Stimulated activated CD4-positive, alpha-beta T cell treated with anti-CD3 and anti-CD28 coated beads, Interleukin-4, amount 100 ng/mL, for 48 hours (primary cell): ENCODE measurements at places on chromosomes 12 and 14.

DNA sequence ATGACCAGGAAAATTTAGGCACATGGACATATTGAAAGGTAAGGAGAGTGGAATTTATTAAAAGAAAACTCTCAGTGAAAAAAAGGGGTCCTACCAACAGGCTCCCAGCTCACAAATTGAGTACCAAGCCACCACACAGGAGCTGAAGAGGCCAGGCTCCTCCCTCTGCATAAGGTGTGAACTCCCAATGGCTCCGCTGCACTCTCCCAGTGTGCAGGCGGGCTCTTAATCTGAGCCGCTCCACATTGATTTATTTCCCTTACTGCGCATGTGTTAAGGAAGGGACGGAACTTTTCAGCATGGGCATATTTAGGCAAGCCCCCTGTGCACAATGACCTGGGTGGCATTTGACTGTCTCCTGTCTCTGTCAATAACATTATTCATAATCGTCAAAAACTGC is 68.6 kb upstream of the PLEKHG7 start:
- DNase-seq = no peak

DNA sequence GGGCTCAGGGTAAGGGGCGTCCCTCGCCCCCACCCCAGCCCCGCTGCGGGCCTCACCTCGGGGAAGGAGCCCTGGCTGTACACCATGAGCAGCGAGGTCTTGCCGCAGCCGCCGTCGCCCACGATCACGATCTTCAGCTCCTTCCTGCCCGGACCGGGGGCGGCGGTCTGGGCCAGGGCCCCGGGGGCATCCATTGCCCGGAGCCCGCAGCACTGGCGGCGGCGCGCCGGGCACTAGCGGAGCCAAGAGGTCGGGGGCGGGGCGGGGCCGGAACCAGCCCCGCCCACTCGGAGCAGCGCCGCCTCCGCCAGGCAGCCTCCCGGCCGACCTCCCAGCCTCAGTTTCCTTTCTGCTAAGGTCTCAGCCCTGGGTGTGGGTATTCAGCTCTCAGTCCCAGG is at the start of gene RHOF:
RHOF (minus strand) TSS at position 249 of the 398 bp plus-strand sequence; CDS start at position 194, 55 bp downstream.
- DNase-seq = no peak

GRCh38 chr12:64059685-64060084 is 162.4 kb downstream of the KICS2 start:
- DNase-seq = no peak

GRCh38 chr12:6066651-6067050 is 57.8 kb downstream of the VWF start:
- no peak for DNase-seq

DNA sequence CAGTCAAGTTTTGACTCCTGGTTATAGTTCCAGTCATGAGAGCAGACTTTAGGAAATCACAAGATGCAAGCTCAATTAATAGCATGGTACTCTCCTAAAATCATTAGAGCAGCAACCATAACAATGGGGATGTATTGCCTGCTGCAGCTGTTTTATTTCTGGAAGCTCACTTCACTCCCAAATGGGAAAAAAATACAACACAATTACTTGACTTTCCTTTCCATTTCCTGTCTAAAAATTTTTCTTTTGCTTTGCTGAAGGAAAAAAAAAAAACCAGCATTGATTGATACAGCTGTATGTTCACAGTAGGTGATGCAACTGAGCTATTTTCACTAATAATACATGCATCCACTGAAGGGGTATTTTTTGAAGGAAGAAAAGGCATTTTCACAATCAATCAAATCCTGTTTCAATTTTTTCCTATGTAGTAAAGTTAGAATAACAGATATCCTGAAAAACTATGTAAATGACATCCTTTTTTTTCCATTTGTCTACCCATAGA is 143.9 kb upstream of the NOVA1 start:
- DNase-seq = no peak

- DNase-seq = no peak
Measured at GRCh38 chr12:62164036-62164435, 96.2 kb upstream of the USP15 start.

GRCh38 chr12:2794191-2794735 is 507 bp upstream of the FKBP4 start:
- peak; percentile 18 for DNase-seq

DNA sequence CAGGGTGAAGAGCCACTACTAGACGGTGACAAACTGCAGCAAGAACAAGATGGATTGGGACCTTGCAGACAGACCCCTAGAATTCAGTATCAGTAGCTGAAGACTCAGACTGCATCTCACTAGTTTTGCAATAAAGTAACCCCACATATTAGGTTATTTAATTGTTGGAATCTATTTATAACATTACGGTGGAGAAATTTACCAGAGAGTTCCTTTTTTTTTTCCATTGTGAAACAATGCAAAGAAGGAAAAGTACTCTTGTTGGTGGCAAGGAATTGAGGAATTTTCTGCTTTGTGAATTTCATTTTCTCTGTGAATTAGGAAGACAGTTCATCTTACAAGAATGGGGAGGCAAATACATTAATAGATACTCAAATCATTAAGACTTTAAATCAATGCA is 185.7 kb upstream of the PPFIA2 start:
- DNase-seq = no peak

DNA sequence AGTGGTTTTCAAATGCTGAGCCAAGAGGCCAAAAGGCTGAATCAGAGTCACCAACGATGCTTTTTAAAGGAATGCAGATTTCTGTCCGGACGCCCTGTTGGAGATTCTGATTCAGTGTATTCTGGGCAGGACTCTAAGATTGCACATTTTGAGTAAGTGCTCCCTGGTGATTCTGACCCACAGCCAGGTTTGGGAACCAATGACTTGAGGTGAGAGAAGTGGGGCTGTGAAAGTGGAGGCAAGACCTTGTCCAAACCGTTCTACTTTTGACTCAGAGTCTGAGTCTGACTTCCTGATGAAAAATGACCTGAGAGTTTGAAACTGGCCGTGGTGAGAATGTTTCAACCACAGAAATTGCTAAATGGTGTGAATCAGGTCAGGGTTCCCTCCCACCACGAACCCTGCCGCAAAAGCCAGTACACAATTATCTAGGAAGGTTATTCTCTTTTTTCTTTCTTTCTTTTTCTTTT is 90.2 kb downstream of the NTN4 start:
- peak; percentile 3 for DNase-seq

- no peak for DNase-seq
Measured at GRCh38 chr12:28938056-28938455, 211.0 kb upstream of the FAR2 start.

GRCh38 chr12:806200-806791 is 53.9 kb downstream of the WNK1 start:
- DNase-seq = no peak

DNA sequence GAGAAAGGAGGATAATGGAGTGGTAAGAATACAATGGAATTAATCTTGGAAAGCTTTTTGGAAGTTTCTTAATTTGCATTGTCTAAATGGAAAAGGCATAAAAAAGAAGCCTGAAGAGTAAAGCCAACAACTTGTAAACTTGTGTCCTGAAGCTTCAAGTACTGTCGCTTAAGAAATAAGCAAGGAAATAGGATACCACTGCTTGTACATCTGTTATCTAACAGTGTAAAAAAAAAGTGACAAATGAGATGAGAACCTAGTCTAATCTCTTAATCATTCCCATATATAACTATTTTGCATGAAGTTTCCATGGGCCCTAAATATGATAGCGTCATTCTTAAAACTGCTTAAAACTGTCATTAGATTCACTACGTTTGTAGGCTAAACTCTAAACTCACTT is 134.0 kb upstream of the DYRK2 start:
- no peak for DNase-seq

GRCh38 chr12:128793701-128794100 is 30.1 kb downstream of the SLC15A4 start:
- no peak for DNase-seq

GRCh38 chr14:105700622-105701288 is 174.4 kb downstream of the TMEM121 start:
- DNase-seq = no peak

DNA sequence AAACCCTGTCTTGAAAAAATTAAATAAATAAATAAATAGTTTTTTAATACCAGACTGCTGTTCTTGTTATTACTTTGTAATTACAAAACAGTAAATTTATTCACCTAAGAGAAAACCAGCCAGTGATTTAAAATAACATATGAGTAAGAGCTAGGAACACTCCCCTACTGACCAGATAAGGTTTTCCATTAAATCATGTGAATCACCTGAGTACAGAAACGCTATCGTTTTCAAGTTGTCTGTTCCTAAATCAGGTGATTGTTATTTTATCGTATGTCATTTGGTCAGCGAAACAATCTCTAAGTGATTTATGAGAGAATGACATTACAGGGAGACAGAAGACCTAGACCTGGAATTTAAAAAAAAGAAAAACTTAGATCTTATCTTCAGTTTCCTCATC is 47.3 kb downstream of the RPS29 start:
- DNase-seq = no peak

DNA sequence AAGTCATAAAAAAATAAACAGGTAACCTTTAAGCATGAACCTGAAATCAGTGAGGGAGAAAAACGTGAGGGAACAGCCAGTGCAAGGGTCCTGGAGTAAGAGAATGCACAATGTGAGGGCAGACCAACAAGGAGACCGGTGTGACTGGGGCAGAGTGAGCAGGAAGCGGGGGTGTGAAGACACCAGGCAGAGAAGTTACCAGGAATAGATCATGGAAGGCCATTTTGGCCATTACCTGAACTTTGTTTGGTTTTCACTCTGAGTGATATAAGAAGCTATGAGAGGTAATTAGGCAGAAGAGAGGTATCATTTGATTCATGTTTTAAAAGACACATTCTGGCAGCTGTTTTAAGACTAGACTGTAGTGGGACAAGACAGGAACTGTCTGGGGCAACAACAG is 15.0 kb downstream of the PAH start:
- no peak for DNase-seq

DNA sequence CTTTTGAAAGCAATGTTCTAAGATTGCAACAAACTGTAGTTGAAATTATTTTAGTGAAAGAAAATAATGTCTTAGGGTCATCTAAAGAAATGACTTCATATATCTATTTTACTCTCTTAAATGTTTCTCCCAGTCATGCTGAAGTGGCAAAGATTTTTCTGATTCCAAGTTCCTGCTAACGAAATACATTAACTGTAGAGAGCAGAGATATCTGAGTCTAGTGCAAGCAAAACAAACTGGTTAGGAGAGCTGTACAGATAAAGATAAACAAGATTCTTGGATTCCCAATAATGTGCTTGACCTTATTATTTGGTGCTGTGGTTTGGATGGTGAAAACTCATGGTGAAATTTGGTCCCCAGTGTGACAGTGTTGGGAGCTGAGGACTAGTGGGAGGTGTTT is 199.9 kb upstream of the PWP1 start:
- no peak for DNase-seq

DNA sequence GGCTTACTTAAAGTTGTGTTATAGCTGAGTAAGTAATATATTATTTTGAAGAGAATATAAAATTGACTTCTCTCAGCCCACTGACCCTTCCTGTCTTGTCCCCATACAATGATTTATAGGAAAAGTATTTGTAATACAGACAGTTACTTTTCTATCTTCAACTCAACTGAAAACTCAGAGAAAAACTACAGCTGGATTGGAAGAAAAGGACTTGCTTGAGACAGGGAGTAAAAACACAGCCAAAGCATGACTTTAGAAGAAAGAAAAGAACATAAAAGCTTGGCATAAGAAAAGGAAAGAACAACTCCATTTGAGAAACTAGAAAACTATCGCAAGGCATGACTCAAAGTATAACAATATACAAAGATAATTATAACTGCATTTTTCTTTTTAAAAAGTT is 57.5 kb downstream of the MSRB3 start:
- DNase-seq = no peak

- no peak for DNase-seq
Measured at GRCh38 chr12:128794661-128795529, 28.9 kb downstream of the SLC15A4 start.
